ENCODE measurements at places on chromosomes 11 and 22.

DNA sequence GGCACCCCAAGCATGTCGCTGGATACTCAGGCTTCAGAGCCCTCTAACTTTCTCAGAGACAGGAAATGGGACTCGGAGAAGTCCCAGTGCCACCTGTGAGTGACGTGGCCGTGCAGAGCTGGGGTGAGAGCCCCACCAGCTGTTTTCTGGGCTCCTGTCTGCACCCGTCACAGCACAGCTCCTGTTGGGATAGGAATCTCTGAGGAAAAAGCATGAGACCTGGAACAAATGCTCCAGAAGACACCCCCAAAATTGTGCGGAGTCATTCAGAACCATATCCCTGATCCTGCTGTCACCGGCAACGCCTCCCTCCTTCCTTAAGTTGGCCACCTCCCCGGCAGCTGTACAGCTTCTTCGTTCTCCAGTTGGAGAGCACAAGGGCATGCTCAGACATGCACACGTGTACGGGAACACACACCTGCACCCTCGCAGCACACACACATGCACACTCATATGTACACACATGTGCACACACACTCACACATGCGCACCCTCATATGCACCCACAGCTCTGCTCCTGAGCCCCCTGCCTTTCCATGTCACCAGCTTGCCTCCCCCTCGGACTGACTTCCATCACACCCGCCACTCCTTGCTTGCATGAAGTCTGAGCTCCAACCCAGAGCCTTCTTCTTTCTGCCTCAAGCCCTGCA is 1430.0 kb downstream of the BRD1 start:
- DNase-seq, result no peak

DNA sequence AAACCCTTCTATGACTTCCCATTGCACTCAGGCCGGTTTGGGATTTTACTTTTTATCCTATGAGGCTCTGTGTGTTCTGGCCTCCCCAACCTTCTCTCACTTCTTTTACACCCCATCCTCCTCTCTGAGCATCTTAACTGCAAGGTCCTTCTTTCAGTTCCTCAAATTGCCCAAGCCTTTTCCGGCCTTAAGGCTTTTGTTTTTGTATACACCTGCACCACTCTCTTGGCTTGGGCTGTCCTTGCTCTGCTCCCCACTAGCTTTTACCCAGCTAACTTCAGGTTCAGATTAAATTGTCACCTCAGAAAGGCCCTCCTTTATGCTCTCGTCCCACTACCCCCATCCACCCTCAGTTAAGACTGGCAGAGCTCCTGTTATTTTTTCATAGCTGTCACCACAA is 55.5 kb downstream of the FAM83F start:
- DNase-seq, result no peak

DNA sequence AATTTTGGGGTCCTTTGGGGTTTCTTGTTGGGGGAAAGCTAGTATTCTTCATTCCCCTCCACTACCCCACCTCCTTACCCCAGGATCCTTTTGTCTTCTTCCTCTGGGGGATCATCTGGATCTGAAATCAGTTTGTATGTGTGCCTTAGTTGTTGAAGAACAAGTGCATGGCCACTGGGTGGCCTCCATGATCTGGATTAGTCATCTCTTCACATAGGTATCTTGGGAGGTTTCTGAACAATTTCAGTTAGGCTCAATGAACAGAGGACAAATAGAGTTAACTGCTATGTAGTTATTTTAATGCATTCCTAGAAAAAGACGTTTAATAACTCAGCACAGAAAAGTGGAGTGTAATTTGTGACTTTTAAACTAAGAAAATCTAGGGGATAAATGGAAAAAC is 7.1 kb upstream of the VWA5A start:
- no peak for DNase-seq

GRCh38 chr11:115263799-115264656 is 240.2 kb downstream of the CADM1 start:
- no peak for DNase-seq

GRCh38 chr11:60923326-60923725 is 934 bp upstream of the TMEM132A start:
- DNase-seq, result no peak

GRCh38 chr11:68116126-68116525 is 5.1 kb downstream of the CHKA start:
- DNase-seq, result no peak

DNA sequence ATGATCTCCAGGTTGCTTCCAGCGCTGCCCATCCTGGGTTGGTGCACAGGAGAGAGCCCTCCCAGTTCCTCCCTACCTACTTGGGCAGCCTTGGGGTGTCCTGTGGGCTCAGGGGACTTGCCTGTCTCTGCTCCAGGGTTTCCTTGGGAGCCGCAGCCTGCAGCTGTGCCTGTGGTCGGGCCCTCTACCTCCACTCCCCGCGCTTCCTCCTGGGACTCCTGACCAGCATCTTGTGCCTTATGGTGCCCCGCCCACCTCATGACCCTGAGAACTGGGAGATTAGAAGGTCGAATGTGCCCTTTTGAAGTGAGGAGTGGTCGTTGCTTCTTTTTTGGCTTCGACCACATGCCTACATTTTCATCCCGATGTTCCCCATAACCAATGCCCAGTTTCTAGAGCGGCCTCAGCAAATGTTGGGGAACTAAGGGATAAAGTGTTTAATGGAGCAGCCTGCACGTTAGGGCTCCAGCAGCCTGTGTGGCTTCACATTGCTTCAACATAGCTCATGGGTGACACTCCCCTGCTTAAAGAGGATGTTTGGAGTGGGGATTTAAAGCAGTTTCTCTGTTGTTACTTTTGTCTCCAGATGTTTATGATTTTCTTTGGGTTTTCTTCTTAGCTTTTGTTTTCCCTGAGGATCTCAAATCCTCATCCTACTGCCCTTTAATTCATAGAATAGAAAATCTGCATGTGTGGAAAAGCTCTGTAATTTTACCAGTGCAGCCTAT is 248.8 kb downstream of the TBC1D22A start:
- no peak for DNase-seq

DNA sequence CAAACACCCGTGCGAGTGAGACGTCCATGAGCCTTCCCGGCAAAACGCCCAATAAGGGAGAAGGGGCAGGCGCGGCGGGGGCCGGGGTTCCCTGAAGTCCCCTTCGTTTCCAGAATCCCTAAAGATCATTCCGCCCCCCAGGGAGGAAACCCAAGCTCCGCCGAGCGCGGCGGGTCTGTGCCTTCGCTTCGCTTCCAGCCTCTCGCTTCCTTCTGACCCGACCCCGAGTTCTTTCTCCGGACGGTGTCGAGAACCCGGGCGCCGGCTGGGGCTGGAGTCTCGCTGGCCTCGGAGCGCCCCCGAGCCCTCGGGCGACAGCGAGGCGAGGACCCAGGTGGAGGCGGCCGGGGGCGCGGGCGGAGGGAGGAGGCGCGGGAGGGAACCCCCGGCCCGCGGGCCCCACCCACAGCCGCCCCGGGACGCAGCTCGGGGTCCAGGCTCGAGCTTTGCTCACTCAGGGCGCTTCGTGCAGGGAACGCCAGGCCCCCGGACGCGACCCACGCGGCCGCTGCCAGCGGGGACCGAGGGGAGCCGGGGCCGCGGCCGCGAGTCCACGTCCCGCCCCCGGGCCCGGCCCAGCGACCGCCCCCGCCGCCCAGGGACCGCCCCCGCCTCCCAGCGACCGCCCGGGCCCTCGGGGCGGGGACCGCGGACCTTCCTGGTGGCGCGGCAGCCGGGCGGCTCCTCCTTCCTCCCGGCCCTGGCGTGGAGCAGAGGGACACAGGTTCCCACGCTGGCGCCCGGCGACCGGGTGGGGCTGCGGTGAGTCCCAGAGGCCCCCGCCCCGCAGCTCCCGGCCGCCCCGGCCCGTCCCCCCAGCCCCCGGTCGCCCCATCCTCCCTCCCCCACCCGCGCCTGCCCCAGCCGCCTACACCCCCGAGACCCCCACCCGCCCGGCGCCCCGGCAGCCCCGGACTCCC is at the start of gene PGGHG:
Gene PGGHG (plus strand): TSS at position 649 of the 920 bp plus-strand sequence. CDS start 691 bp downstream, outside the sequence.
- peak; percentile 62 for DNase-seq

DNA sequence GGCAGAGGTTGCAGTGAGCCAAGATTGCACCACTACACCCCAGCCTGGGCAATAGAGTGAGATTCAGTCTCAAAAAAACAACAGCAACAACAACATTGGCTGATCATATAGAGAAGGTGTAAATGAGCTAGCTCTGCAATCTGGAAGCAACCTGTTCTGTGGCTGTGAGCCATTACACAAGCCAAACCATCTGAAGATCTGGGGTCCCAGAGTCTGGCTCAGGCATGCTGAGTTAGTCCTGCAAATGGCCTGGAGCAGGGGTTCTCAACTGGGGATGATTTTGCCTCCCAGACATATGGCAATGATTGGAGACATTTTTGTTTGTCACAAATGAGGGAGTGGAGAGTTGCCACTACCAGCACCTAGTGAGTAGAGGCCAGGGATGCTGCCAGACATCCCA is 42.3 kb upstream of the RAB1B start:
- DNase-seq, result no peak

DNA sequence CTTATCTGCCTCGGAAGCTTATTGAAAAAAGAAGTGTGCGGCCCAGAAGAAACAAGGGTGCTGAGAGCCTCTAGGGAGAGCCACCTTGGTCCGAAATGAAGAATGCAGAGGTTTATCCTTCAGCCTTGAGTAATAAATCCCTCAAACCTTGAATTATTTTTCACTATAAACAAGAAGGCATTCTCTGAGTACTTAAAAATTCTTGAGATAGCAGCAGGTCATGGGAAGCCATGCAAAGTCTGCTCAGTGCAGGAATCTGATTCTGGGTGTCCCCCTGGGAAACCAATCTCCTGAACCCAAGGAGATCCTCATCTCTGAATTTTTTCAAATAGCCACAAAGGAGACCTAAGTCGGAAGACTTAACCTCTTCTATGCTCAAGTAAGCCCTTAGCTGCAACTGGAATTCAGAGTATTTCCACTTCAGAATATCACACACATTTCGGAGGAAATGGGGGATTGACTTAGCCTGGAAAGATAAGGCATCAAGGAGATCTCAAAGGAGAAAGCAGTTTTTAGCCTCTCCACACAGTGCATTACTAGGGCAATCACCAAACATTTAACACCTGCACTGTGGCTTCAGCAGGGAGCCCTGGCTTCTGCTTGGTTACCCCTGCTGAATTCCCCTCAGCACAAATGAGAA is 365.0 kb downstream of the ETS1 start:
- DNase-seq, result no peak

DNA sequence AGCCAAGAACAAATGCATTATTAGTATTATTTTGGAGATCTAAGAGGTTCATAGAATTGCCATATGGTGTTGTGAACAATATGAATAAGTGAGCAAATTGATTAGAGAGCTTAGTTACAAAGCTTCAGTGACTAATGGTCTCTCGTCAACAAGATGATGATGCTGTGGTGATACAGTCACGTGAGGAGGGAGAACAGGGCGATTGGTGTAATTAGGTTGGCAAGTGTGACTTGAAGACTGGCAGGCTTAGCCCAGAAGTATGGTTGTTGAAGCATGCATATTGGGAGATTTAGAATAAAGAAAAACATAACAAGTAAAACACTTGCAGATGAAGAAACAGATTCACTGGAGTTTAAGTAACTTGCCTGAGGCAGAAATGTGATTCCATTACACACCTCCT is 100.6 kb upstream of the SORL1-AS1 start:
- no peak for DNase-seq

- DNase-seq, result no peak
Observed at GRCh38 chr22:47122441-47123000, 360.1 kb downstream of the TBC1D22A start.

DNA sequence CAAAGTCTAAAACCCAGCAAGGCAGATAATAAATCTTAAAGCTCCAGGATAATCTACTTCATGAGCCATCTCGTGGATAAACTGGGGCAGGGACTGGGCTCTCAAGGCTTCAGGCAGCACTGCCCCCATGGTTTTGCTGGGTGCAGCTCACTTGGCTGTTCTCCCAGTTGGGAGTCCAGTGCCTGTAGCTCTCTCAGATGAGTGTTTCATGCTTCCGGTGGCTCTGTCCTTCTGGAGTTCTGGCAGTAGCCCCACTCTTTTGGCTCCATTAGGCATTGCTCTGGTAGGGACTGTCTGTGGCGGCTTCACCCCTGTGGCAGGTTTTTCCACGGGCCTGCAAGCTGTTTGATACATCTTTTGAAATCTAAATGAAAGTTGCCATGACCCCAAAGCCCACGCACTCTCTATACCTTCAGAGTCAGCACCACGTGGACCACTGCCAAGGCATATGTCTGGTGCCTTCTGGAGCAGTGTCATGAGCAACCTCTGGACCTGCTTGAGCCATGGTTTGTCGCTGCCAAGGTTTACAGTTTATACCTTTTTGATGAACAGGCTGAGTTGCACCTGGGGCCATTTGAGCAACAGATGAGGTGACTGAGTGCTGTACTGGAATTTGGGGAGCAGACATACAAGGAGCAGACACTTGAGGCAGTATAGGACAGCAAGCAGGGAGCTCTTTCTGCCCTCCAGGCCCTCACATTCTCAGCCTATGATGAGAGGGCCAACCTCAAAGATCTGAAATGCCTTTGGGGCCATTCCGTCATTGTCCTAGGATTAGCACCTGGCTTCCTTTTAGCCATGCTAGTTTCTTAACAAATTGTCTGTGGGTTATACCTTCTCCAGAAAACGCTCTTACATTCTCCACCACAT is 48.6 kb downstream of the MTNR1B start:
- no peak for DNase-seq

DNA sequence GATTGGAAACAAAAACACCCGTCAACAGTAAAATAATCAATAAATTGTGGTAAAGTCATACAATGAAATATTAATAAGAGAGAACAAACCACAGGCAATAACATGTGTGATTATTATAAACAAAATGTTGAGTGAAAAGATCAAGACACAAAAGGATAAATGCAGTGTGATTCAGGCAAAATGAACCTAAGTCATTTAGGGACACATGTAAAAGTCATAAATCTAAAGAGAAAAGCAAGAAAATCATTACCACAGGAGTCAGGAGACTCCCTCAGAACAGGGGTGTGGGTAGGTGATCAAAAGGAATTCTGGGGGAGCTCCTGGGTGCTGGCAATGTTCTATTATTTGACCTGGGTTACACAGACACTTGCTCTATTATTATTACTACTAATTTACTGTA is 47.9 kb upstream of the PPP2R1B start:
- no peak for DNase-seq

DNA sequence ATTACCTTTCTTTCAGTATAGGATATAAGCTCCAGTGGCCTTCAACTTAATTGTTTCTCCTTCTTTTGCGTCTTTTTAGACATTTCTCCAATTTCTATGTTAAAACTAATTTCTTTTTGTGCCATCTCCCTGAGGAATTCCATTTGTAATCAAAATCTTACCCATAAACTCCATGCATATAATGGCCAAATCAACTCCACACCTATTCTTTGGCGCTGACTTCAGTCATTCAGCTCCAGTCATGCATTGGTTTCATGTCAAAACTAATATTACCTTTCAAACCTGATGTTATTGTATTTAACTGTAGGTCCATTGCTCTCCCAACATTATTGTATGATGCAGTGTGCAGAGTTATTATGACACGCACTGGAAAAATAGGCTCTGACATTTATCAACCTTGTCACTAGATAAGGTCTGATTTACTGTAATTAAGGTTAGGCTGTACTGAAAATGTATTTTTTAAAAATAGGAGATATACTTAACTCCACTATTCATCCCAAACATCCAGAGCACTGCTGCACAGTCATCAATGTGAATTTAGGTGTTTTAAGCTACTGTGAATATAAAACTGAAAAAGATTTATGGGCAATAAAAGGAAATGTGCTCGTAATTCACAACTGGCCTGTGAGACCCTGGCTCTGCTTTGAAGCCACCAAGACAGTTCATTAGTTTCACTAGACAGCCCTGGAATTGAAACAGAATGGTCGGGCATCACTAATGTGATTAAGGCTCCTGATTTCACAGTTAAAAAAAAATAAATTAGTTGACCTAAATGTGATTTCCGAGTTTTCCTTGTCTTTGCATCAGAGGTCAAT is 180.6 kb upstream of the GRIA4 start:
- DNase-seq, result no peak

- DNase-seq, result no peak
Observed at GRCh38 chr11:107526197-107526596, 39.3 kb downstream of the ALKBH8 start.
